GM19239 (cell line): ENCODE measurements at places on chromosomes 2 and 18.
A peak's percentile ranks its signal among the peaks of the same experiment; 100 is the strongest.

DNA sequence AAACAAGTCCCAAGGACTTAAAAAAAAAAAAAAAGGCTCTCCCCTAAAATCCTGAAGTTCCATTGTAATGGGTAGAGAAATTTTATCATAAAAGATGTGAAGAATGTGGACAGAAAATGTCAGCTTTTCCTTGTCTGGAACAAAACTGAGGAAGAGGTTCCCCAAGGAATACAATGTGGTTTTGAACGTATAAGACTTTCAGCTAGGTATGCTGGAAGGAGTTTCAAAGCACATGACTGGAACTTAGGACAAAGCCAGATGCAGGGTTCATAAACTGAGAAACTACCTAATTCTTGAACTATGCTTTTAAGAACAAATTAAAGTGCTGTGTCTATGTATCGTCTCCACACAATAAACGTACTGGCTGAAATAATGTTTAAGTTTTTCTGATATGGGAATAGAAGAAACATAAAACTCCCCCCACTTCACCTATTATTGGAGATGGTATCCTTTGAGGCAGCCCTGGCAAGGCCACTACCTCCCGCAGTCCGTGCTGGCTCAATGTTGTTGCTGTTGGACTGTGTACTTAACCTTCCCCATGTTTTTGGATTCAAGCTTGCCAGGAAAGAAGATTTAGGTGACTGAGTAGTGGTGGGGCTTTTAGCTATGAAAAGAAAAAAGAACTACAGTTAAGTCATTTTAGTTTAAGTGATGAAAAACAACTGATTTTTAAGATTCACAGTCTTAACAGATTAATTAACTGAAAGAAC, 84.2 kb upstream of the DNER start:
- DNase-seq, result no peak

DNA sequence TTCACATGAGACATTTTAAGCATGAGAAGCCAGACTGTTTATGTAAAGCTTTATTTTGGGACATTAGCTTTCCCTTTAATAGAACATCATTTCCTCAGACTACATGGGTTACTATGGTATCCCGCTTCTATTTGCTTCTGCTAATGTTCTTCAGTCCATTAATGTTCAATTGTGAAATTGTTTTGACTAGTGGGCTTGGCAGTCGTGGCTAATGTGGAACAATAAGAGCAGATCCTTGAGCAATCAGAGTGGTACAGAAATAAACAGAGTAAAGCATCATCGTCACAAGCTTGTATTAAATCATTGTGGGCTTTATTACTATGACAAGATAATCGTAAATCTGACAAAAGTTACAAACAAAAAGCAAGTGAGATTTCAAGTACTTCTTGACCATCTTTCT, 60.2 kb downstream of the PDE1A start:
- no peak for DNase-seq

DNA sequence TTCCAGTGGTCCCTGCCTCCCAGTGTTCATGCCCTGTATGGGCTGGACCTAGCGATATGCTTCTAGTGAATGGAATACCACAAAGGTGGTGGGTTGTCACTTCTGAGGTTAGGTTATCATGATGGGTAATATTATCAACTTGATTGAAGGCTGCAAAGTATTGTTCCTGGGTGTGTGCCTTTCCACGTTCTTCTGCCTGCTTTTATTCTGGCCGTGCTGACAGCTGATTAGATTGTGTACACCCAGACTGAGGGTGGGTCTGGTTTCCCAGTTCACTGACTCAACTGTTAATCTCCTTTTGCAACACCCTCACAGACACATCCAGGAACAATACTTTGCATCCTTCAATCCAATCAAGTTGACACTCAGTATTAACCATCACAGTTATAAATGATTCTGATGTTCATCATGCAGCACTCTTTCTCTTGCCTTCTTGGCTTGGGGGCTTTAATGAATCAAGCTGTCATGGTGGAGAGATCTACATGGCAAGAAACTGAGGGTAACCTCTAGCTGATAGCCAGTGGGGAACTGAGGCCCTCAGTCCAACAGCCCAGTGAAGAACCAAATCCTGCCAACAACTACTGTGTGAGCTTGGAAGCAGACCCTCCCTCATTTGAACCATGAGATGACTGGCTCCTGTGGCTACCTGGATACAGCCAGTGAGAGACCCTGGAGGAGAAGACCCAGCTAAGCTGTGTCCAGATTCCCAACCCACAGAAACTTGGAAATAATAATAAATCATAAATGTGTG, 63.0 kb upstream of the CELF4 start:
- no peak for DNase-seq

GRCh38 chr18:12478269-12479047, 70.7 kb downstream of the PRELID3A start:
- DNase-seq, result no peak

- DNase-seq, result no peak
These were observed 99.6 kb downstream of the METTL8 start for GRCh38 chr2:171334171-171334570.

DNA sequence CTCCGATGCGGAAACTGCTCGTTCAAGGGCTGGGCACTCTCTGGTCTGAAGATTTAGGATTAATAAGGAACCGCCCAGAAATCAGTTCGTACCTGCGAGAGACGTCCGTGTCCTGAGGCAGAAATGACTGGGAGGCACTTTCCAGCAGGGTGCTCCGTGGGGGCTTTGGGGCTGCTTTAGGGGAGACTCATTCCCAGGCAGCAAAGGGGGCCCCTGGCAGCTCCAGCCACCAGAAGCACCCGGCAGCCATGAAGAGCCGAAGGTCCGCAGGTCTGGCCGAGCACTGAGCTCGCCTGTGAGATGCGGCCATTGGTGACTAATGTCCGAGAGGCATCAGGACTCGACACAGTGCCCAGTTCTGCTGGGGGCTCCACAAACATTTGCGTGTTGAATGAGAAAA, 20.9 kb downstream of the KCNG2 start:
- DNase-seq, result no peak

DNA sequence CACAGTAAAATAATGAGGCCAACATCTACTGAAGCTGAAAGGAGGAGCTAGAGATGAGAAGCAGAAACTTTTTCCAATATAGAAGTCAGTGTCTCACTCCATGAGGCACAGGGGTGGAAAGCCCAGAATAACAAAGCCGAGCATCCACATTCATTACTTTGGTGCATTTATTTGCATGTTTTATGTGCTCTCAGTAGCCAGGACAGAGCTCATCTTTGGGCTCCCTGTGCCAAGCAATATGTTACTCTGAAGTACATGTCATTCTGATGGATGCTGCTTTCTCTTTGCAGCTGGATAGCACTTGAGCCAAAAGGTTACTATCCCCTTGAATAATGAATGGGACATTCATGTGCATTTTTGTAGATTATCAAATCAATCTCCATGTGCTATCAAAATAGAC, 338.6 kb upstream of the SOX11 start:
- no peak for DNase-seq

GRCh38 chr2:205692104-205692503, 9.8 kb downstream of the NRP2 start:
- no peak for DNase-seq

- peak; percentile 76 for DNase-seq
These were observed at the start of gene ACVR2A for GRCh38 chr2:147844697-147845410. ACVR2A (plus strand) TSS chr2:147845029; CDS start chr2:147845153, 124 bp downstream.

DNA sequence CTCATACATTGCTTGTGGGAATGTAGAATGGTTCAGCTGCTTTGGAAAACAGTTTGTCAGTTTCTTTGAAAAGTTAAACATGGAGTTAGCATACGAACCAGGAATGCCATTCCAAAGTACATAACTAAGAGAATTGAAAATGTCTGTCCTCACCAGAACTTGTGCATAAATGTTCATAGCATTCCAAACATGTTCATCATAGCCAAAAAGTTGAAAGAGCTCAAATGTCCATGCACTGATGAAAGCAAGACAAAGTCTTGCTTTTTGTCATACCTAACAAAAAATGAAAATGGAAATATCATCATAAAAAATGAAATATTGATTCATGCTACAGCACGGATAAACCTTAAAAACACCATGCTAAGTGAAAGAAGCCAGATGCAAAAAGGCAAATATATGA, 408.8 kb upstream of the UBE2E3 start:
- DNase-seq, result no peak

- DNase-seq, result no peak
These were observed 13.7 kb upstream of the FHL2 start for GRCh38 chr2:105412584-105412983.

GRCh38 chr2:181790716-181791649, 100.5 kb upstream of the ITPRID2 start:
- peak; percentile 26 for DNase-seq

DNA sequence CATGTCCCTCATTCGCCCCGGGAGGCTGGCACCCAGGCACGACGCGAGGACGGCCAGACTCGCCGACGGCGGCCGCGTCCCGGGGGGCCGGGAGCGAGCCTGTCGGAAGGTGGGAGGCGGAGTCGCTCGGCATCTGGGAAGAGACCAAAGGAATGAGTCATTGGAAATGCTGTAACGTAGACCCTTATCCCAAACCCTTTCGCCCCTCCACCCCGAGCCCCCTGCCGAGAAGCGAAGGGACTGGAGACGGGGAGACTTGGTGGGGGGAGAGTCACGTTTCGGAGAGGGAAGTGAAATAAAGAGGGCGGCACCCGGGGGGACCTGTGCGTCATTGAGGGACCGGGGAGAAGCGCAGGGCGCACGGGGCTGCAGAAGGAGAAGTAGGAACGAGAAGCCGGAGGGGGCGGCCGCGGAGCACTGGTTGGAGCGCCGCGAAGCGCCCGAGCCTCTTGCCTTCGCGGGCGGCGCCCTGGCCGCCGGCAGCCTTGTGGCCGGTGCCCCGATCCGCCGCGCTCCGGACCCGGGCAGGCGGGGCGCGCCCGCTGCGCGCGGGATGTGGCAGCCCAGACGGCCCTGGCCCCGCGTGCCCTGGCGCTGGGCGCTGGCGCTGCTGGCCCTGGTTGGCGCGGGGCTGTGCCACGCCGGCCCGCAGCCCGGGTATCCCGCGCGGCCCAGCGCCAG, at the start of gene EMILIN2:
TSS of gene EMILIN2 (plus strand) at position 371 of the 681 bp plus-strand sequence. CDS start at position 554, 183 bp downstream.
- peak; percentile 63 for DNase-seq

DNA sequence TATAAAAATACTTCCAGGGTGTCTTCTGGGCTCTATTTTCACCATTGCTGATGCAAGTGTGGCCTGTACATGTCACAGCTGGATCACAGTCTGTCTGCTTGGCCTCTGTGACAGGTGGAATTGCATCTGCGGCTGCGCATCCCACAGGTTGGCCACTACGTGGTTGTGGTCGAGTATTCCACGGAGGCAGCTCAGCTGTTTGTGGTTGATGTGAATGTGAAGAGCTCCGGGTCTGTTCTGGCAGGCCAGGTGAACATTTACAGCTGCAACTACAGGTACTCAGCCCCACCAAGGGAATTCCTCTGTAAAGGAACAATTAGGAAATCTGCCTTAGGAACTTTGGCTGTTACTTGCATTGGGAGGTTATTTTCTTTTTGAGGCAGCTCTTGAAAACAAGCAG, 144.5 kb downstream of the LAMA3 start:
- DNase-seq, result no peak
